ENCODE measurements at places on chromosomes 3 and 15. TPM values are rescaled to one million over a fixed set of nuclear protein-coding genes. Genes with fewer than 3 reads are reported as not detected.

DNA sequence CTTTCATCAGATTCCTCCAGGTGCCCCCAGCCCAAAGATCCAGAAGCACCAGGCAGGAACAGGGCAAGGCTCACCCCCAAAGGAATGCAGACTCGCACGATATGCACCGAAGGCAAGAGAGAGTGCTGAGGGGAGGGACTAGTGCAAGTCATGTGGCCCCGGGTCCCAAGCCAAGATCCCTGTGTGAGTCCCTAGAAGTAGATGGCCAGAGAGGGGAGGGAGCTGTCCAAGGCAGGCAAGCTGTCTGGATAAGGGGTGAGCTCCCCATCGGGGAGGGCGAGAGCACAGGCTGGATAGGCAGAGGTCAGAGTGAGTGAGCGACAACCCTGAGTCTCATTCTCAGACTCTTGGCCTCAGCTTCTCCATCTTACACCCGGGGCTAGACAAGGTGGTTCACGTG, 171.5 kb upstream of the LINGO1 start:
- H3K27ac ChIP-seq = no peak overlapping the region
- H3K4me3 ChIP-seq = no peak overlapping the region
- no peaks in the 10 kb centered on the region for H3K27me3 ChIP-seq

Gene MYL3
- total RNA-seq = not detected

DNA sequence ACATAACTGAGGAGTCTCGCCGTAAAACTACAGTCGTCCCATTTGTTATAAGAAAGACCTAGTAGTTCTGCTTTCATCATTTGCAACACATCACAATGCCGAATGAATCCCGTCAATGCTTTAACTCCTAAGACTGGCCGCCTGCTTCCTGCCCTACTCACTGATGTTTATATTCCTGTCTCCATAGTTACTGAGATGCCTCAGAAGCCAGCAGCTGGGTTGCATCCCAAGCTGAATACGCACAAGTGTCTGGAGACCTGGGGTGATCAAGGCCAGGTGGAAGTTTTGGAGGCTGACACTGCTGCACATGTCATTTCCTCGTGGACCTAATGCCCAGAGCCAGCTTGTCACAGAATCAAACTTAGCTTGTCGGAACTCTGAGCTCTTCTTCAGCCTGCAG, 95.2 kb upstream of the UBE2E1 start:
- no peak overlapping the region for H3K4me3 ChIP-seq
- no peaks in the 10 kb centered on the region for H3K4me1 ChIP-seq
- H3K27ac ChIP-seq = no peak overlapping the region
- no peaks in the 10 kb centered on the region for H3K36me3 ChIP-seq

DNA sequence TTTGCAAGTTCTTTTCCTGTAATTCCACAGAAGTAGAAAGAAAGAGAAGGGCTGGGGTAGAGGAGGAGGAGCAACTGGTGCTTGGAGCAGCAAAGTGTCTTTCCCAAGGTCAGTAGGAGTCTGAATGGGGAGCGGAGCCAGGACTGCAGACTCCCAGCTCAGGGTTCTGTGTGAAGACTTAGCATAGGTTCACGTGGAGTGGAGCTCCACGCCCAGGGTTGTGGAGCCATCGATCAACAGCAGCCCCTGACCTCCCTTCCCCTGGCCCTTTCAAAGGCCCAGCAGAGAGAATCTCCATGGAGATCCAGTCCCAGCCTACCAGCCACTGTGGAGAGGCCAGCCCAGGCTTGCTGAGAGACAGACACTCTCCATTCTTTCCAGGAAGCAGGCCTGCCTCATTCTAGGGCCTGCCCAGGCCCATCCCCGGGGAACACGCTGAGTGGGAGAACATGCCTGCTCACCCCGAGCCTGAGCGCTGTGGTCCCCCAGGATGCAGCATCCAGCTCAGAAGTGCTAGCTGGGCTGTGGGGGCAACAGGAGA, 62.1 kb downstream of the CORO2B start:
- H3K4me3 ChIP-seq = no peak overlapping the region
- no peak overlapping the region for H3K27ac ChIP-seq
- H3K4me1 ChIP-seq = no peaks in the 10 kb centered on the region

GRCh38 chr3:57120040-57120439, 45.1 kb downstream of the IL17RD start:
- H3K36me3 ChIP-seq = no peaks in the 10 kb centered on the region
- no peak overlapping the region for H3K27ac ChIP-seq
- H3K27me3 ChIP-seq = peaks cover 14% of the 10 kb centered on the region
- no peak for DNase-seq
- H3K4me1 ChIP-seq = no peaks in the 10 kb centered on the region
- no peak overlapping the region for H3K4me3 ChIP-seq

DNA sequence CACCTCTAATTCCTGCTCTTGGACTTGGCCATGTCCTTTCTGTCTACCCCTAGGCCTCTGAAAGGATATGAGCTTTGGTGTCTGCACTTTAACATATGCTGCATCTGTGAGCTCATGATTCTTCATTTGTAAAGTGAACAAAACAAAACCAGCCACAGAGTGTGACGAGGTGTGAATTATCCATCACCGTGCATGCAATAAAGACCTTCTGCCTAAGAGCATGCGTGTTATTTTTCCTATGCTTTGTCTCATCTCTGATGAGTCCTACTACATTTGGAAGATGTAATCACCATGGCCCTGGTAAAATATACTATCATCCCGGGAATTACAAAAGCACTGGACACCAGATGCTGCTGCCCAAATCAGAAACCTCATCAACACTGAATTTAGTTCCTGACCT, 103.5 kb upstream of the KCNAB1 start:
- no peaks in the 10 kb centered on the region for H3K4me1 ChIP-seq
- H3K27me3 ChIP-seq = peaks cover 13% of the 10 kb centered on the region
- H3K36me3 ChIP-seq = no peaks in the 10 kb centered on the region
- H3K27ac ChIP-seq = no peak overlapping the region
- DNase-seq = no peak

Gene CNTN3
- not detected for total RNA-seq

Measured in activated T-helper 2 cell treated with anti-CD3 and anti-CD28 coated beads, Interferon-gamma antibody, Interleukin-2, Interleukin-4, amounts not matched to agents 10 μg/mL and 5 μg/mL and 100 μg/mL, durations not matched to agents 14 hours and 24 hours and 36 hours (primary cell).